ENCODE measurements at places on chromosomes 4 and X. TPM values are rescaled to one million over a fixed set of nuclear protein-coding genes. Genes with fewer than 3 reads are reported as not detected.

VCX gene
- total RNA-seq, result not detected

PDGFRA gene
- 0.29 TPM for total RNA-seq

- no peak overlapping the region for H3K4me3 ChIP-seq
- H3K4me1 ChIP-seq, result peaks cover 4% of the 10 kb centered on the region
- no peak overlapping the region for H3K27ac ChIP-seq
- H3K36me3 ChIP-seq, result no peaks in the 10 kb centered on the region
- peaks cover 4% of the 10 kb centered on the region for H3K27me3 ChIP-seq
Measured at GRCh38 chr4:94349193-94349592, 6.6 kb upstream of the HPGDS start.

VCX3B gene
- not detected for total RNA-seq

UBA6 gene
- 48.4 TPM for total RNA-seq

- no peaks in the 10 kb centered on the region for H3K27me3 ChIP-seq
- no peak overlapping the region for H3K27ac ChIP-seq
- H3K4me3 ChIP-seq, result no peak overlapping the region
Measured at GRCh38 chrX:41621222-41621723, 67.5 kb upstream of the GPR34 start.

RS1 gene
- not detected for total RNA-seq

TBC1D25 gene
- total RNA-seq, result 29.5 TPM

EVC2 gene
- 1.8 TPM for total RNA-seq

DNA sequence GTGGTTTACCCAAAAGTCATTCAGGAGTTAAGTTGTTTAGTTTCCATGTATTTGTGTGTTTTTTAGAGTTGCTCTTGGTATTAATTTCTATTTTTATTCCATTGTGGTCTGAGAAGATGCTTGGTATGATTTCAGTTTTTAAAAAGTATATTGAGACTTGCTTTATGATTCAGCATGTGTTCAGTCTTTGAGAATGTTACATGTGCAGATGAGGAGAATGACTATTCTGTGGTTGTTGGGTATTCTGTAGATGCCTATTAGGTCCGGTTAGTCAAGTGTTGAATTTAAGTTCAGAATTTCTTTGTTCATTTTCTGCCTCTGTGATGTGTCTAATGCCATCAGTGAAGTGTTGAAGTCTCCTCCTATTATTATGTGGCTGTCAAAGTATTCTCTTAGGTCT lies 249.4 kb downstream of the ARHGAP10 start:
- no peaks in the 10 kb centered on the region for H3K4me1 ChIP-seq
- H3K27ac ChIP-seq, result no peak overlapping the region
- no peaks in the 10 kb centered on the region for H3K27me3 ChIP-seq
- H3K36me3 ChIP-seq, result no peaks in the 10 kb centered on the region

DNA sequence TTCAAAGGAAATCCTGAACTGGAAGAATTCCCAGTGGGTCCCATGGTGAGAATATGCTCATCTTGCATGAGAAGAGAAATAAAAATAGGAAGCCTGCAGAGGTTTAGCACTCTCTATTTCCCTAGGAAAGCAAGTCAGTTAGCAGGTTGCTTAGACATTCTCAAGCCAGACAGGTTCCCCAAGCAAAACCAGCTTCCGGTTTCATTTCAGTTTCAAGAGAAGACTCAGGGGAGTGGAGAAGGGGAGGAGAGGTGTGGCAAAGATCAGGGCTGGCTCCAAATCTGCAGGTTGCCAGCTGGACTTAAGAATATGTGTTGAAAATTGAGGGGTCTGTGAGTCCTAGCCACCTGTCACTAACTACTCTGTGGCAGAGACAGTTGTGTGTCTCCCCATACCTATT lies 107.5 kb downstream of the CLNK start:
- no peaks in the 10 kb centered on the region for H3K4me1 ChIP-seq
- DNase-seq, result no peak
- no peak overlapping the region for H3K4me3 ChIP-seq
- no peaks in the 10 kb centered on the region for H3K27me3 ChIP-seq
- H3K27ac ChIP-seq, result no peak overlapping the region

DNA sequence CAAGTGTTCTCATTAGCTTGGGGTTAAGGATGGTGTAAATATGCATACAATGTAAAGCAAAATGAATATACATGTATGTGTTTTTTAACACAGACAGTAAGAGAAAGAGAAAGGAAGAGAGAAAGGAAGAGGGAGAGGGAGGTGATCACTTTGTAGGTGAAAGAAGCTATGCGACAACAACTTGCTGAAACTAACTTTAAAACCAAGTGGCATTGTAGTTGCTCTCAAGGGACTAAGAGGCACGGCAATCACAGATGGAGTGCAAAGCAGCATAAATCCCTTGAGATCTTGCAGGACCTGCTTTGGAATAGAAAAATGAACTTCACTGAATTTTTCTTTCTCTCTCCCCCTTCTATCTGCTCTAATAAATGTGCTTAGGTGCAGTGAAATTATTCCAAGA lies 1665.0 kb upstream of the TENM3 start:
- no peak for DNase-seq
- H3K36me3 ChIP-seq, result no peaks in the 10 kb centered on the region
- no peaks in the 10 kb centered on the region for H3K27me3 ChIP-seq
- no peak overlapping the region for H3K4me3 ChIP-seq
- no peaks in the 10 kb centered on the region for H3K4me1 ChIP-seq

- H3K4me1 ChIP-seq, result no peaks in the 10 kb centered on the region
- no peaks in the 10 kb centered on the region for H3K27me3 ChIP-seq
- no peak overlapping the region for H3K27ac ChIP-seq
- no peaks in the 10 kb centered on the region for H3K36me3 ChIP-seq
- H3K4me3 ChIP-seq, result no peak overlapping the region
- no peak for DNase-seq
Measured at GRCh38 chr4:162523171-162523570, 359.4 kb upstream of the FSTL5 start.

PNMA6A gene
- total RNA-seq, result 0.47 TPM

DNA sequence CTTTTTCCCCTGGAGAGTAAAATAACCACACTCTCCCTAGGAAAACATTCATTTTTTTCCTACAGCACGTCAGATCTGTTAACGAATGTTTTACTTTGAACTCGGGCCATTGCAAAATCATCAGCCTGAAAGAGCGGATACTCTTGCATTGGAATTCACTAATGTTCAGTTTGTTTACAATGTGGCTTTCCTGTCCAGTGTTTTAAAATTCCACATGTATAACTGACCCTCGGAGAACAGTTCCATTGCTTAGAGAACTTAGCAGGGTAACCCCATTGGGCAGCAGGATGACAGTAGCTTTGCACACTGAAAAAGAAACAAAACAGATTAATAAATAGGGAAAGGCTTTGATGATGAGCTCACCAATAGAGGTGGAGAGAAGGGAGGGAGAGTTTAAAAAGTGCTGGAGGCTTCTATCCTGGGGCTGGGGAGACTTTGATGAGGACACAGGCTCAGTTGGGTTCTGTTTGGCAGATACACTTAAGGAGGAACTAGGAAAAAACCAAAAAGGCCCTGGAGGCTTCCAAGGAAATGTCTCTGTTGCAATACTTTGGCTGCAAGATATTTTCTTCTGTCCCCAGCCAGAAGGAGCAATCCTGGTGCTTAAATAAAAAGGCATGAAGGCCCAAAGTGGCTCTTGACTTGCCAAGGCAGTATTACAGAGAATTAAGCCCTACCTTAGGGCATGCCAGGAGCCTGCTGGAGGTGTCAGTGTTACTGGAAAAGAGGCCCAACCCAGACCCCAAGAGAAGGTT lies 143.1 kb downstream of the ARSF start:
- H3K27ac ChIP-seq, result no peak overlapping the region
- no peak overlapping the region for H3K4me3 ChIP-seq
- DNase-seq, result no peak
- no peaks in the 10 kb centered on the region for H3K27me3 ChIP-seq

DDIT4L gene
- total RNA-seq, result 0.13 TPM

CNGA2 gene
- not detected for total RNA-seq

GRCh38 chr4:76782837-76783236 lies 115.1 kb downstream of the SOWAHB start:
- H3K4me3 ChIP-seq, result no peak overlapping the region
- no peaks in the 10 kb centered on the region for H3K36me3 ChIP-seq
- no peak for DNase-seq
- H3K27me3 ChIP-seq, result peaks cover 21% of the 10 kb centered on the region

GRCh38 chrX:9205599-9206223 lies 171.8 kb upstream of the FAM9B start:
- H3K36me3 ChIP-seq, result no peaks in the 10 kb centered on the region
- H3K4me3 ChIP-seq, result no peak overlapping the region
- no peaks in the 10 kb centered on the region for H3K27me3 ChIP-seq
- H3K4me1 ChIP-seq, result no peaks in the 10 kb centered on the region
- DNase-seq, result no peak

Measured in T-cell (primary cell).